A375 (cell line): ENCODE measurements at places on chromosomes 3 and 15. TPM values are rescaled to one million over a fixed set of nuclear protein-coding genes. Genes with fewer than 3 reads are reported as not detected.

PPARG gene
- 56.1 and 63.7 TPM in 2 replicates for total RNA-seq

ADPRH gene
- 2.0 and 2.3 TPM in 2 replicates for total RNA-seq

WDR49 gene
- not detected in 2 replicates for total RNA-seq

PPP1R14D gene
- not detected in 2 replicates for total RNA-seq
